ENCODE measurements at places on chromosomes 13 and 19. TPM values are rescaled to one million over a fixed set of nuclear protein-coding genes. Genes with fewer than 3 reads are reported as not detected.

DNA sequence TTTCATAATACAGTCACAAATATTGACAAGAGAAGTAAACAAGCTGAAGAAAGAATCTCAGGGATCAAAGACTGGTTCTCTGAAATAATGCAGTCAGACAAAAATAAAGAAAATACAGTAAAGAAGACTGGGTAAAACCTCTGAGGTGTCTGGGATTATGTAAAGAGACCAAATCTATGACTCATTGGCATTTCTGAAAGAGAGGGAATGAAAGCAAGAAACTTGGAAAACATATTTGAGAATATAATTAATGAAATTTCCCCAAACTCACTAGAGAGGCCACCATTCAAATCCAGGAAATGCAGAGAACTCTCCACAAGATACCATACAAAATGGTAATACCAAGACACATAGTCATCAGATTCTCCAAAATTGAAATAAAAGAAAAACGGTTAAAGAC is 53.0 kb upstream of the GPC6 start:
- no peak for DNase-seq

DNA sequence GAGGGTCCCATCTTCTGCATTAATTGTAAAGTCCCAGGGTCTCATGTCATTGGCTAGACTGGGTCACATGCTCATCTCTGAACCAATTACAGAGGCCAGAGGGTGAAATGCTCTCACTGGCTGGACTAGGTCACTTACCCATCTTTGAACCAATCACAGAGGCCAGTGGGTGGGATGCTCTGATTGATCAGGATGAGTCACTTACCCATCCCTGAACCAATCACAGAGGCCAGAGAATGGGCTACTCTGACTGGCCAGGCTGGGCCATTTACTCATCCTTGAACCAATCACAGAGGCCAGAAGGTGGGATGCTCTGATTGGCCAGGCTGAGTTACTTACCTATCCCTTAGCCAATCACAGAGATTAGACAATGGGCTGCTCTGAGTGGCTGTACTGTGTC is 5.3 kb downstream of the MISP start:
- DNase-seq = no peak

DNA sequence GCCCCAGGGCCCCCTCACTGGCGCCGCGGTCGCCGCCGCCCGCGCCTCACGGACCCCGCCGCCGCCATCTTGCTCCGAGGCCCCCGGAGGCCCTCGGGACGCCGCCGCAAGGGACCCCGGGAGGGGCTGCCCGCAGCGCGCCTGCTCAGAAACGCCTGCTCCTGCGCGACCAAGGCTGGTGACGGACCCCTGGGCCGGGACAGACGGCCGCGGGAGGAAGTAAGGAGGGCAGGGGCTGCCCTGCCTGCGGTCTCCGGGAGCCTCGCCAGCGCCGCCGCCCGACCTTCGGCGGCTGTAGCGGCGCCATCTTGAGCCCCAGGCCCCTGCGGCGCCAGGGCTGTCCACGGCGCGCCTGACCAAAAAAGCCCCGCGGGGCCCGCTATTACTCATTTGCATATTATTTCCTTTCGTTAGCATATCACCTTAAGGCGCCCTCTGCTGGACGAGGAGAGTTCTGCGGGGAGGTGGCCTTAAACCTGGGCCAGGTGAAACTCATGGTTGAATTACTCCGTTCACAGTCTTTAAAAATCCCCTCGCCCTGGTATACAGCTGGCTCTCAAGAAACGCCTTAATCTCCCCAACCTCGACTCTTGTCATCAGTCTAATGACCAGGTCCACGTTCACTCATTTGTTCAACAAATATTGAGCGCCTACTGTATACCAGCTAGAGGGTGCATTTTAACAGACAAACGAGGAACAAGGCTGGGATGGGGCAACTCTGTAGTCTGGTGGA is at the start of gene REXO1:
Gene REXO1, minus strand, starts transcription at position 85 of the 733 bp plus-strand sequence. CDS start 125 bp downstream, outside the sequence.
- DNase-seq = peak; percentile 92

DNA sequence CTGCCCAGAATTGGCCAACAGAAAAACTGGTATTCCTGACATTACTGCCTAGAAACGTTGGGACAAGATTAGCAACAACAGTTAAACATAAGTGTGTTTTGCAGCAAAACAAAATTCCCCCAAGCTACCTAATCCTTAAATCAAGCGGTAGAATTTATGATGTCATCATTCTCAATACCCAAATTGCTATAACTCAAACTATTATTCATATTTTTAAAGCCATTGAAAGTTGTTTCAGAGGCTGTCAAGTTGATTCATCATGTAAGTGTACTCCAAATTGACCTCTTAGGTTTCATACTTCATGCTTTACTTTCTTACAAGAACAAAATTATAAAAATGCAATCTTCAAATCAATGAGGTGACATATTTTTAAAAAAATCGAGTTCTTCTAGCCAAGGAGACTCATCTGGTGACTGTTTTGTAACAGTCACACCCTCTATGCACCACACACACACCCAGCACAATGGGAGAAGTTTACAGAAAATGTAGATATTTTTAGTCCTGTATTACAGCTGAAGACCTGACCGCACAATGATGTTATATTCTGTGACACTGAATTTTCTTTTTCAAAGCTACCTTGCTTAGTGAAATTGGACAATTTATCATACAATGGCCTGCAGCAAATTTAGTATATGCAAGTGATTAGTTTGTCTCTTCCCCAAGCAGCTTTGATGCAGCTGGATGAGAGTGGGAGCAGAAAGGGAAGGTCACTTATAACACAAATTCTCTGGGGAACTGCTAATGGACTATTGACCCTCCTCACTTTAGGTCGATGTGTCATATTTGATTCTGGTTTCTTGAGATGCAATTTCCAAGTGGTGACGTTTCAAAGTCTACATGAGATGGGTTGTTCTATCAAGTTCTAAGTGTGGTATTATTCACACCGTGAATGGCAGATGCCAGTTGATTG is 345.3 kb upstream of the OBI1 start:
- DNase-seq = no peak

- no peak for DNase-seq
These were observed 110.1 kb downstream of the FGF14 start for GRCh38 chr13:102291587-102292218.

DNA sequence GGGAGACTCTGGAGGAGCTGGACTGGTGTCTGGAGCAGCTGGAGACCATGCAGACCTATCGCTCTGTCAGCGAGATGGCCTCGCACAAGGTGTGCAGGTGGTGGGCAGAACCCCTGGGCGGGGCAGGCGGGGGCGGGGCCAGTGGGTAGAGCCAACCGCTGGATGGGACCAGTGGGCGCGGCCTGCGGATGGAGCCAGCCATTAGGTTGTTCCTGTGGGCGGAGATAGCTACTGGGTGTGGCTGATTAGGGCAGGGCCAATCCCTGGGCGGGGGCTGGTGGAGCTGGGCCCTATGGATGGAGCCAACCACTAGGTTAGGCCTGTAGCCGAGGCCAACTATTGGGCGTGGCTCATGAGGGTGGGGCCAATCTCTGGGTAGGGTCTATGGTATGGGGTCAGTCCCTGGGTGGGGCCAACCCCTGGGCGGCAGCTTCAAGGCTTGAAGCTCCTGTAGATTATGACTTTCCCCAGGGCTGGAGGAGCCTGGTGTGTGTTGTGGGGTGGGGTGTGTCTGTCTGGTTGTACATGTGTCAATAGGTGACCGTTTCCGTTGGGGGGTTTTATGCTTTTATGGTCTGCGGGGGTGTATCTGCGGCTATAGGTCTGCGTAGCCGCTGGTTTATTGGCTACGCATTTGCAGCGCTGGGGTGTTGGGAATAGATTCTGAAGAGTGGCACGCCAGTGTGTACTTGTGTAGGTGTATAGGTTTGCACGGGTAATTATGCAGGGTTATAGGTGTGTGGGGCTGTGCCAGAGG is 30.7 kb downstream of the PDE4A start:
- DNase-seq = no peak

Gene ZNF836
- polyA plus RNA-seq = 21.4 TPM

Gene ZNF667
- polyA plus RNA-seq = 17.3 TPM

Gene NFKBIB
- 7.7 TPM for polyA plus RNA-seq

Data from right renal cortex interstitium (tissue), 3 donors.